ENCODE measurements at places on chromosomes 2 and 18. TPM values are rescaled to one million over a fixed set of nuclear protein-coding genes. Genes with fewer than 3 reads are reported as not detected.

DNA sequence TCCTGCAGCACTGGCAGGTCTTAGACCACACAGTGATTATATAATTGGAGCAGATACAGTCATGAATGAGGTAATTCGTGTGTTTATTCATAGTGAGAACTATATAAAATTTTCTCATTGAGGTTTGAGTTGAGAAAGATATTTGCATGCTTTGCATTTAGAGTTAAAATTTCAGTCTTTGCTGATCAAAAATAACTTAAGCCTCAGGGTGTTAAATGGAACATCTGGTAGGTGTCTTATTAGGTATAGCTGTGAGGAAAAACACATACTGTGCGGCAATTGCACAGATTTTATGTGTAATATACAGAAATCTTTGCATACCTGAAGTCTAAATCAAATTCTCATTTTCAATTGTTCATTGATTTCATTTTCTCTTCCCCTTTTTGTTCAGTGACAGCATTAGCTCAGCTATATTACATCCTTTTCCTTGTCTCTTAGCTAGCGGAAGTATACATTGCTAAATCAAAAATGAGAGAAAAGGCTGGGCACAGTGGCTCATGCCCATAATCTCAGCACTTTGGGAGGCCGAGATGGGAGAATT is 21.2 kb downstream of the GORASP2 start:
- no peak overlapping the region for H3K4me3 ChIP-seq
- H3K36me3 ChIP-seq, result peaks cover 45% of the 10 kb centered on the region
- no peak overlapping the region for H3K27ac ChIP-seq
- no peak for DNase-seq
- no peaks in the 10 kb centered on the region for H3K27me3 ChIP-seq

DNA sequence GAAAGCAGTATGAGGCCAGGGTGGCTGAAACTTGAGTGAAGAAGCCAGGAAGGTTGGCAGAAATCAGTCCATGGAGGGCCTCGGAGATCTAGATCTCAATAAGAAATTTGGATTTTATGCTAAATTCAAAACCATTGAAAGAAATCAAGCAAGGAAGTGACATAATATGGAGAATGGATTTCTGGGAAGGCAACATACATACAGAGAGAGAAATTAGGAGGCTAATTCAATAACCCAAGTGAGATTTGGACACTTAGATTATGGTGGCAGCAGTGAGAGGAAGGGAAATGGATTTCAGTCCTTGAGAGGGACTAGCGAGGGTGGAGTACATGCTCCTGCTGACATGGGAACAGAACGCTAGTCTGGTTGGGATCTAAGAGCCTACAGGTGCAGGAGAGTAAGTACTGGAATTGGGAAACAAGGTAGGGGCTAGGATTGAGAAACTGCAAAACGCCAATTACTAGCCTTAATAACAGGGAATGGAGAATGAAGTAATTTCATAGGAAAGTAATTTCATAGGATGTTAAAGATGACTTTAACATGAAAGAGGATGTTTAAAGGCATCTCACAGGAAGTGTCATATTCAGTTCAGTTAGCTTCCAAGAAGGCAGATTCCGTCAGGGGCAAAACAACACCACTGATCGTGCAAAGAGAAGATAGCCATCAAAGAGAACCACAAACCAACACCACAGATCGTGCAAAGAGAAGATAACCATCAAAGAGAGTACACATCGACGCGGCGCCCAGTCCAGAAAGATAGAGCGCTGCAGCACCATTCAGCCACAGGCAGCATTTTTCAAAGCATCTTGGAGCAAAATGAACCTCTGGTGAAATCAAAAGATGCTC is 27.2 kb downstream of the CDKL4 start:
- H3K27ac ChIP-seq, result no peak overlapping the region
- no peaks in the 10 kb centered on the region for H3K27me3 ChIP-seq
- H3K36me3 ChIP-seq, result peaks cover 3% of the 10 kb centered on the region

- H3K4me1 ChIP-seq, result peaks cover 4% of the 10 kb centered on the region
- DNase-seq, result no peak
- no peaks in the 10 kb centered on the region for H3K27me3 ChIP-seq
- no peak overlapping the region for H3K4me3 ChIP-seq
- H3K27ac ChIP-seq, result no peak overlapping the region
These were observed 102.8 kb upstream of the STPG4 start for GRCh38 chr2:47257946-47258348.

DNA sequence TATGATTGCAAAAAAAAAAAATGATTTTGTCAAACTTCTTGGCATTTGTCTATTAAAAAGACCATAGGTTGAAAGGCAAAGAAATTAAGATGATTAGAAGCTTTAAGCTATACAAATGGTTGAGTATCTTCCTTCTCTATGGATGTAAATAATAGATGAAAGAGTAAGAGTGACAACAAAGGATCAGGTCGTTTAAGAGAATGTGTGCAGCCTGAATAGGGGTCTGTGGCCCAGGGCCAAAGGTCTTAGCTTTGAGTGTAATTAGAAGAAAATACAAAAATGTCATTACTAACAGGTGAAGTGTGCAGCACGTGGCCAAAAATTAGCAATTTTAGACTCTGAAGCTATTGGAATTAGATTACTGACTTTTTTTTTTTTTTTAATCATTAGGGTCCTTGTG is 122.4 kb downstream of the GREB1L start:
- H3K27me3 ChIP-seq, result no peaks in the 10 kb centered on the region
- no peak overlapping the region for H3K4me3 ChIP-seq
- H3K4me1 ChIP-seq, result peaks cover 48% of the 10 kb centered on the region
- no peaks in the 10 kb centered on the region for H3K36me3 ChIP-seq
- no peak for DNase-seq

DNA sequence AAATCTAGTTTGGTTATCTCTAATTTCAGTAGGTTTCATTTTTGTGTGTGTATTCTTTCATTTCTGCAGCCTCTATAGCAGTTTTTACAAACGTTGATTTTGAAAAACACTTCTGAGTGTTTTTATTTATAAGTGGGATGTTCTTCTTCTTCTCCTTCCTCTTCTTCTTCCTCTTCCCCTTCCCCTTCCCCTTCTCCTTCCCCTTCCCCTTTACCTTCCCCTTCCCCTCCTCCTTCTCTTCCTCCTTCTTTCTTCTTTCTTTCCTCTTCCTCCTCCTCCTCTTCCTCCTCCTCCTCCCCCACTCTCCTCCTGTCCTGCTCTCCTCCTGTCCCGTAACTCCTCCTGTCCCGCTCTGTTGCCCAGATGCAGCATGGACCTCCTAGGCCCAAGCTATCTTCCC is 4.2 kb downstream of the UGGT1 start:
- DNase-seq, result no peak
- no peak overlapping the region for H3K27ac ChIP-seq
- H3K27me3 ChIP-seq, result no peaks in the 10 kb centered on the region
- peaks cover 7% of the 10 kb centered on the region for H3K36me3 ChIP-seq
- peaks cover 14% of the 10 kb centered on the region for H3K4me1 ChIP-seq
- H3K4me3 ChIP-seq, result no peak overlapping the region

GRCh38 chr2:201712726-201713125 is 14.3 kb upstream of the MPP4 start:
- DNase-seq, result no peak
- peaks cover 43% of the 10 kb centered on the region for H3K36me3 ChIP-seq
- no peak overlapping the region for H3K27ac ChIP-seq
- H3K27me3 ChIP-seq, result no peaks in the 10 kb centered on the region

DNA sequence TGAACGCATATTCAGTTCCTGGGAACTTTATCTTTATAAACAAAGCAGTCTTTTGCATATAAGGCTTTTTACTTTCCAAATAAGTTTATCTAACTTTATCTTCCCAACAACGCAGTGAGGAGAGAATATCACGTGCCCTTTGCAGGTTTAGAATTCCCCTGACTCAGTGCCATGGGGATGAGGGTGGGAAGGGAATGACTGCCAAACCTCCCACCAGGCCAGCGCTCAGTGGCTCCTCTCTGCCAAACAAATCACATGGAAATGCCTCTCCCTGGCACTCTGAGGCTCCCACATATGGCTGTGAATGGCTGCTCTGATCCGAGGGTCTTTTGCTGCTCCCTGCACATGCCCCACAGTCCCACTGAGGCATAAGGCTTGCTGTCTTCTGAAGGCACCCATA is 158.3 kb downstream of the DNAH6 start:
- H3K4me1 ChIP-seq, result no peaks in the 10 kb centered on the region
- H3K27me3 ChIP-seq, result peaks cover 21% of the 10 kb centered on the region
- H3K27ac ChIP-seq, result no peak overlapping the region
- DNase-seq, result no peak

GRCh38 chr2:158907926-158908456 is 60.4 kb upstream of the TANC1 start:
- H3K36me3 ChIP-seq, result no peaks in the 10 kb centered on the region
- H3K27ac ChIP-seq, result no peak overlapping the region
- no peaks in the 10 kb centered on the region for H3K27me3 ChIP-seq

GRCh38 chr2:34419856-34420255 is 820.8 kb upstream of the FAM98A start:
- no peak overlapping the region for H3K4me3 ChIP-seq
- no peak for DNase-seq
- no peak overlapping the region for H3K27ac ChIP-seq

DNA sequence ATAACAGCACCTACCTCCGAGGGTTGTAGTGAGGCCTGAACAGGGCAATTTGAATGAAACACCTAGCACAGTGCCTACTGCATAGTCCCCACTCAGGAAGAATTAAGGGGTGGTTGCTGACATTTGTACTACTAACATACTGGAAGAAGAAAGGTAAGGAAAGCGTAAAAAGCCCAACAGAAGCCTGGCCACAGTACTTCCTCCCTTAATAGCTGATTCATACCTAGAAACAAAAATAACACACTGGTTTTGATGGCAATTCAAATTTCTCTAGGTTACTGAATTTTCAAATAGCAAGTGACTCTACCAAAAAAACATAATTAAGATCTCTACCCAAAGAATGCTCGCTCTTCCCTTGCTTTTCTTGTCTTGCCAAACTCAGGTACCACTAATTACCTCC is 16.2 kb downstream of the SUCLG1 start:
- H3K27me3 ChIP-seq, result no peaks in the 10 kb centered on the region
- DNase-seq, result no peak
- H3K27ac ChIP-seq, result no peak overlapping the region
- peaks cover 63% of the 10 kb centered on the region for H3K36me3 ChIP-seq
- no peak overlapping the region for H3K4me3 ChIP-seq
- no peaks in the 10 kb centered on the region for H3K4me1 ChIP-seq

DNA sequence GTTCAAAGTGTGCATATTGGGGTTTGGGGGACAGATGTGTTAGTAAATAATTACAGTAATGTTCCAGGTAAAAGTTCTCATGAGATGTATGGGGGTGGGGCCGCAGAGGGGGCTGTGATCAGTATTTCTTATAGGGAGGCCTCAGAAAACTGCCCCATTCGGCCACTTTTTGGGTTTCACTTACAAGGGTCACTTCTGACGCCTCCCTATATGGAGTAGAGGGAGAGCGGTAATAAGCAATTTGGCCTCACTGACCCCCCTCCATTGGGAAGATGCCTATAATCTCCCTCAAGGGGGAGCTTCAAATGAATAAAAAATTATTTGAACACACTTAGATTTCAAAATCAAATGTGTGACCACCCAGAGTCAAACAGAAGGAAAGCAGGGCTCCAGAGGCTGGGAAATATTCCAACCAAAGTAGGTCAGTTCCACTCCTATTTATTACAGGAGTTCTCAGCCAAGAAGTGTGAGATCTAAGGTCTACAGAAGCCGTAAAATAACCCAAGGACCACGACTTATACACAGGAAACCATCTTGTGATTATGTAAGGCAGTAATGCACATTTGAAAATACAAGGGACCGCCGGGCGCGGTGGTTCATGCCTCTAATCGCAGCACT is 2.7 kb downstream of the SCTR start:
- no peak overlapping the region for H3K4me3 ChIP-seq
- H3K27ac ChIP-seq, result no peak overlapping the region
- no peak for DNase-seq

- no peak overlapping the region for H3K27ac ChIP-seq
- H3K36me3 ChIP-seq, result no peaks in the 10 kb centered on the region
- no peak overlapping the region for H3K4me3 ChIP-seq
- no peaks in the 10 kb centered on the region for H3K4me1 ChIP-seq
These were observed 290.2 kb upstream of the ACVR2A start for GRCh38 chr2:147554521-147555107.

GRCh38 chr2:74379851-74380789 is at the start of gene DCTN1:
TSS of gene DCTN1 (minus strand) at chr2:74380311. CDS start at chr2:74380037, 274 bp downstream.
- no peak for DNase-seq
- peaks cover 12% of the 10 kb centered on the region for H3K4me1 ChIP-seq
- H3K27ac ChIP-seq, result peak within 1 kb of the TSS; percentile 76
- H3K27me3 ChIP-seq, result no peaks in the 10 kb centered on the region

GRCh38 chr2:200172521-200172920 is 134.0 kb upstream of the SPATS2L start:
- no peak overlapping the region for H3K27ac ChIP-seq
- H3K4me3 ChIP-seq, result no peak overlapping the region
- no peak for DNase-seq
- no peaks in the 10 kb centered on the region for H3K36me3 ChIP-seq

DNA sequence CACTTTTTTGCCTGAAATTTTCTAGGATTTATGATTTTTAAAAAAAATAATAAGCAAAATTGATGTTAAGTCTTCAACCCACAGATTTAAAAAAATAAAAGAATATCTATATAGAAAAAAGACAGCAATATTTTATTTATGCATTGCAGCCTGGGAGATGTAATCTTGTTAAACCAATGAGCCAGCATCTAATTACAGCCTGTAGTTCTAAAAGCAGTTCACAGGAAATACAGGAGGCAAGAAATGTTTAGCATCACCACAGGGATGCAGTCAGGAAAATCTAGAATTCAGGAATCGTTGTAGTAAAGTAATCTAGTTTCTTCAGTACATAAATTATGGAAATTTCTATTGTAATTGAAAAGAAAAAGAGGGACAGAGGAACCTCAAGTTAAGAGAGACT is 17.2 kb downstream of the UGGT1 start:
- H3K4me1 ChIP-seq, result peaks cover 2% of the 10 kb centered on the region
- H3K36me3 ChIP-seq, result peaks cover 9% of the 10 kb centered on the region

GRCh38 chr18:77124452-77124922 is 8.1 kb downstream of the MBP start:
- H3K27me3 ChIP-seq, result peaks cover 6% of the 10 kb centered on the region
- DNase-seq, result no peak
- no peak overlapping the region for H3K4me3 ChIP-seq
- peaks cover 5% of the 10 kb centered on the region for H3K36me3 ChIP-seq
- peaks cover 33% of the 10 kb centered on the region for H3K4me1 ChIP-seq

- H3K27ac ChIP-seq, result peak overlapping the region; percentile 58
- DNase-seq, result no peak
- H3K36me3 ChIP-seq, result no peaks in the 10 kb centered on the region
- no peak overlapping the region for H3K4me3 ChIP-seq
- no peaks in the 10 kb centered on the region for H3K27me3 ChIP-seq
- peaks cover 45% of the 10 kb centered on the region for H3K4me1 ChIP-seq
These were observed 2.4 kb upstream of the DTNA start for GRCh38 chr18:34707670-34708069.

GRCh38 chr2:126344493-126344892 is 311.5 kb upstream of the GYPC start:
- H3K36me3 ChIP-seq, result no peaks in the 10 kb centered on the region
- no peak overlapping the region for H3K4me3 ChIP-seq
- DNase-seq, result no peak
- H3K4me1 ChIP-seq, result no peaks in the 10 kb centered on the region
- H3K27me3 ChIP-seq, result peaks cover 3% of the 10 kb centered on the region

ICA1L gene
- total RNA-seq, result 13.4 TPM

GCG gene
- 0.36 TPM for total RNA-seq

MPPE1 gene
- 34.6 TPM for total RNA-seq

NOSTRIN gene
- 0.90 TPM for total RNA-seq

EN1 gene
- total RNA-seq, result 18.3 TPM

TP53I3 gene
- total RNA-seq, result 40.2 TPM

ERFE gene
- total RNA-seq, result 0.85 TPM

TUBA3D gene
- not detected for total RNA-seq
